Endodermal cell (in vitro differentiated cells): ENCODE measurements at places on chromosomes 12 and 14. TPM values are rescaled to one million over a fixed set of nuclear protein-coding genes. Genes with fewer than 3 reads are reported as not detected.

The FAIM2 gene
- 0.25 TPM in 1 of 2 replicates, not detected in the other for total RNA-seq

The MYL6B gene
- 153 and 166 TPM in 2 replicates for total RNA-seq

The IGF1 gene
- not detected in 2 replicates for total RNA-seq

DNA sequence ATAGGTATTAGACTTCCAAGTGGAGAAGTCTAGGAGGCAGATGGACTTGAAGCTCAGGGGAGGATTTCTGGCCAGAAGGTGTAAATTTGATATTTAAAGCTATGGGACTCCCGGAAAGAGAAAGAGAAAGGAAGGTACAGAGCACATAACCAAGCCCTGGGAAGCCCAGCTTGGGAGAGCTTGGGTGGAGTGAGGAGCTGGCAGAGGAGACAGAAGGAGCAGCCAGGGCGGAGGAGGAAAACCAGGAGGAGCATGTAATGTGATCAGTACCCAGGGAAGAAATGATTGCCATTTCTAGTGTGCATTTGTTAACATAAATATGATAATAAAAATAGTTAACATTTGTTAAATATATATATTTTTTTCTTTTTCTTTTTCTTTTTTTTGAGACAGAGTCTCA, 67.4 kb downstream of the KICS2 start:
- no peak overlapping the region for H3K4me3 ChIP-seq
- no peaks in the 10 kb centered on the region for H3K27me3 ChIP-seq
- no peaks in the 10 kb centered on the region for H3K4me1 ChIP-seq
- no peak overlapping the region for H3K27ac ChIP-seq
- no peaks in the 10 kb centered on the region for H3K36me3 ChIP-seq
- DNase-seq, result no peak

- DNase-seq, result peak; percentile 22
- no peak overlapping the region for H3K4me3 ChIP-seq
- no peaks in the 10 kb centered on the region for H3K27me3 ChIP-seq
Measured at GRCh38 chr12:119432949-119433348, 98.4 kb downstream of the CCDC60 start.

DNA sequence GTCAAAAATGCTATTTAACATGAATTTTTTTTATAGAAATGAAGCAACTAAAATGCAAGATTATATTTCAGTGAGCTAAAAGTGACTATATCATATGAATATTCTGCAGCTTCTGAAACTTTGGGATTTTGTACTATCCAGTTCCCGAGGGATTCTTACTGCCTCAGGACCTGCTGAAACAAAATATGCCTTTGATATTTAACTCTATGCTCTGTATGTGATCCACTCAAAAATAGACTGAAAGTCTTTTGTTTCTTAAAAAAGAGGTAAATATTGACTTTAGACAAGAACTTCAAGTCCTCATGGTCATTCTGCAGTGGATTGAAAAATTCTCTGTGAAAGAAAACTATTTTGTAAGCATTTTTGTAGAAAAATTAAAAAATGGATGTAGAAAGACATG, 22.4 kb downstream of the CNTN1 start:
- no peaks in the 10 kb centered on the region for H3K27me3 ChIP-seq
- H3K27ac ChIP-seq, result no peak overlapping the region
- H3K4me1 ChIP-seq, result no peaks in the 10 kb centered on the region
- no peaks in the 10 kb centered on the region for H3K36me3 ChIP-seq

DNA sequence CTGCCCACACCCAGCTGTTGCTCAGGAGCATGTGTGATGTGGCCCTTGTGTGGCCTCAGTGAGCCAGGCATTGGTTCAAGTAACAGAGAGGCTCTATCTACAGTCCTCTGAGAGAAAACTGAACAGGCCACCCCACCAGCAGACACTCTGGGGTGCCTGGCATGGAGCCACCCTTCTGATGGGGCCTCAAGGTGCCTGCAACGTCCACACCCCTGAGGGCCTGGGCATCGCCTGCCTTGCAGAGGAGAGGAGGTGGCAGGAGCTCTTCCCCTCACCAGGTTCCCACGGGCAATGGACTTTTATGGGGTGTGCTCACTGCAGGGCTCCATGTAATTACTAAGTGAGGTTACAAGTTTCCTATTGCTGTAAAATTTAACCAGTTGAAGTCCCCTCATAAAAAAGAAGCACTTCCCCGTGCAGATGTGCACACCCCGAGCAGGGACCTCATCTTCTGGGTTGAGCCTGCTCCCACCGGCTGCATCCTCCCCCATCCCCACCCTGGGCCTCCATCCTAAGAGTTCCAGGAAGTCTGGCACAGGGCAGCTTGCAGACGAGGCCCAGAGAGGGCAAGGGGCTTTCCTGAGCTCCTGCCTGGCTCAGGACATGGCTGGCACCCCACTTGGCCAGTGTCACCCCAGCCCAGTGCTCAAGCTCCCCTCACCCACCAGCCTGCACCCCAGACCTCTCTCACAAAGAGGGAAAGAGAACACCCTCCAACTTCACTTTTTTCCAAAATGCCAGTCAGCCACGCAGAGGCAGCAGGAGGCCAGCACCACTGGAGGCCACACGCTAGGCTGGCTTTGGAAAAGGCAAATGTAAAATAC, 270.4 kb upstream of the RTL1 start:
- no peak overlapping the region for H3K4me3 ChIP-seq
- no peaks in the 10 kb centered on the region for H3K4me1 ChIP-seq
- no peak for DNase-seq
- H3K27ac ChIP-seq, result no peak overlapping the region
- no peaks in the 10 kb centered on the region for H3K36me3 ChIP-seq
- H3K27me3 ChIP-seq, result no peaks in the 10 kb centered on the region
